ENCODE measurements at places on chromosomes 7 and 10.

GRCh38 chr7:40058636-40059035 is 75.8 kb downstream of the MPLKIP start:
- DNase-seq, result no peak

GRCh38 chr10:96244354-96244753 is 27.0 kb downstream of the BLNK start:
- no peak for DNase-seq

GRCh38 chr10:20975236-20975635 is 78.1 kb upstream of the NEBL start:
- no peak for DNase-seq

GRCh38 chr7:88437132-88437531 is 130.4 kb upstream of the STEAP4 start:
- no peak for DNase-seq

DNA sequence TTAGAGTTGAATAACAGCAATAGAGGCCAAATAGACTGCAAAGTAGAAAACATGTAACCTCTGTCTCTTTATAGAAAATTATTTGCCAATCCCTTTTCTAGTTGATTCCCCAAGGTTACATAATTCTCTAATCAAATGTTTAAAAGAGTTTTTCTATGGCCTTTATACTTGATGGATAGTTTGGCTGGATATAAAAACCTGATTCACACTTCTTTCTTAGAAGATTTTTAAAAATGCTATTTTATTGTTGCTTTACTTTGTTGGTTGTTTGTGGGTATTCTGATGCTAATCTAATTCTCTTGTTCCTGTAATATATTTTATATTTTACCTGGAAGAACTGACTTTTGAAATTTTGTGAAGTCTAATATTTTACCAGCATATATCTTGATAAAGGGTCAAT is 331.1 kb upstream of the MTPN start:
- DNase-seq, result no peak

GRCh38 chr7:68576366-68576765 is 1021.9 kb upstream of the AUTS2 start:
- no peak for DNase-seq

DNA sequence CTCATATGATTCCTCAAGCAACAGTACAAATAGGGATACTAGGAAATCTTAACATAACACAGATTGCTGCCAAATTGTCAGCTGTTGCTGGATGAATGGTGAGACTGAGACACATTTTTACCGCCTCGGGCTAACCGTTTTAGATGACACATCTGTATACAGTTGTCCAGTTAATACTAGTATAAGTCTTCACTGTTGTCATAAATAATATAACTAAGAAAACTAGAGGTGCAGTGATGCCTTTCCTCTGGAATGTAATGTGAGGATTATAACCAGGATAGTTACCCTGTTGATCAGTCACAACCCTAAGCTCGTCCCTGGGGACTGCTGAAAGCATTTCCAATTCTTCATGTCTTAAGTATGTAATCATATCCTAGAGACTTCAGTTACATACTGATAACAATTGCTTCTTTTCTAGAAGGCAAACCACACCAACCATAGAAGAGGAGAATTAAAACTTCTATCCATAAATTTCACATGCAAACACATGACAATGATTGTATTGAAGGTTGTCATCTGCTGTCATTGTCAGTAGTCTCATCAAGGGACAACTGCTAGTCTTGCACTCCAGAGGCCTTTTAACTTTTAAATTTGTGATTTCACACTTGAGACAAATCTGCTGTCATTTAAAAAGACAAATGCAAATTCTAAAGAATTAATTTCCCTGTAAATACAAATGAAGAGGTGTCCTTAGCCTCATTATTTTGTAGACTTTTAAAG is 100.4 kb upstream of the SEMA3D start:
- DNase-seq, result no peak

GRCh38 chr10:127983344-127984100 is 76.6 kb downstream of the PTPRE start:
- no peak for DNase-seq

- no peak for DNase-seq
Observed at GRCh38 chr10:51876979-51877378, 177.6 kb upstream of the CSTF2T start.

DNA sequence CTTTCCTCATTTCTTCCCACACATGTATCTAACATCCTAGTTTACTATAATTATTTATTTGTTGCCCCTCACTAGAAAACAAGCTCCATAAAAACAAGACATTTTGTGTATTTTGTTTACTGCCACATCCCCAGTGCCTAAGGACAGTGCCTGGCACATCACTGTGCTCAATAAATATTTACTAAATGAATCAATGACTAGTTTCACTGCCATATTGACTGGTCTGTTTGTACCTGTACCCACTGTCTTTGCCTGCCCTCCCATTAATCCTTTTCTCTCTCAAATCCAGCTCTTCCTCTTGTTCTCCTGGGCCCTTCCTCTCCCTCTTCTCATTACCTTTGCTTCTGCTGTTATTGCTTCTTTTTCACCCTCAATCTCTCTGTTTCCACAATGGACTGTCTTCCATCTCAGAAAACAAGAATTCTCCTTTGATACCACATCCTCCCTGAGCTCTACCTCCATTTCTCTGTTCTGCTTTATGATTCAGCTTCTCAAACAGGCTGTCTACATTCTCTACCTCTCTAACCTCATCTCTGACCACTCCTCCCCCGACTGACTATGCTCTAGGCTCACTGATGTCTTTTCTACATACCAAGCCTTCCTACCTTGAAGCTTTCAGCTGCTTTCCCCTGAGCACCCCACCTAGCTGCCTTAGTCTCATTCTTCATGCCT is 8.3 kb upstream of the FAM133B start:
- DNase-seq, result no peak

GRCh38 chr10:109978481-109978880 is 29.3 kb upstream of the ADD3 start:
- no peak for DNase-seq

DNA sequence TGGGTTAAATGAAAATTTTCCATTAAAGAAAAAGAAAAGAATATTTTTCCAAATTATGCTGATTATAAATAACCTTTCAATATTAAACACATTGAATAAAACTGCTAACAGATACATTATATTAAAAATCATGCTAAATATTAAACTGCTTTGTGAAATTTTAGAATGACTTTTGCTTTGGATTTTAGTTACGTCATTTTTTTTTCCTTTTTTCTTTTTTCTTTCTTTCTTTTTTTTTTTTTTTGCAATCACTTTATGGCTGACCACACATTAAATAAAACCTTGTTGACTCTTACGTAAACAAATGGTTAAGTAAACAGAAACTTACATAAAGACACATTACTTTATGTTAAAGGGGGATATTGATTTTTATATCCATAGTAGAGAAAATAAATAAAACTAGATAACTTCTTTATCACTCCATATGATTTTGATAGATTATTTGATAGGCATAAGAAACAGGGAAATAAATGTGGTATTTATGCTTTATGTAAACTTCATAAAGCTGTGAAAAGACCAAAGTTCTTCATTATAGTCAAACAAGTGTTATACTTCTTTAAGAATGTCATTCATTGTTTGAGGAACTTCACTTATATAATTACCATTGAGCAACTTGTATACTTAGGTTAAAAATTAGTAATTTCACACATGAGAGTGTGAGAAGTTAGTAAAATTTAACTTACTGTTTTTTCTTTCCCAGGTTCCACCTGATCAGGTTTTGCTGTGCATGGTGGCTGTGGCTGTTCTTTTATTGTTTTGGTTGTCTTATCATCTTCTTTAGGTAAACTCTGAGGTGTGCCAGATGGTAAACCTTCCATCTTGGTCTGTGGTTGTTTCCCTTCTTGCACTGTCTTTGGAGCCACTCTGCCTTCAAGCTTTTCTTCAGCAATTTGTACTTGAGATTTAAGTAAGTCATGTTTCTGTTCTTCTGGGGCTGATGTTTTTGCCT is 197.3 kb downstream of the PCLO start:
- no peak for DNase-seq

DNA sequence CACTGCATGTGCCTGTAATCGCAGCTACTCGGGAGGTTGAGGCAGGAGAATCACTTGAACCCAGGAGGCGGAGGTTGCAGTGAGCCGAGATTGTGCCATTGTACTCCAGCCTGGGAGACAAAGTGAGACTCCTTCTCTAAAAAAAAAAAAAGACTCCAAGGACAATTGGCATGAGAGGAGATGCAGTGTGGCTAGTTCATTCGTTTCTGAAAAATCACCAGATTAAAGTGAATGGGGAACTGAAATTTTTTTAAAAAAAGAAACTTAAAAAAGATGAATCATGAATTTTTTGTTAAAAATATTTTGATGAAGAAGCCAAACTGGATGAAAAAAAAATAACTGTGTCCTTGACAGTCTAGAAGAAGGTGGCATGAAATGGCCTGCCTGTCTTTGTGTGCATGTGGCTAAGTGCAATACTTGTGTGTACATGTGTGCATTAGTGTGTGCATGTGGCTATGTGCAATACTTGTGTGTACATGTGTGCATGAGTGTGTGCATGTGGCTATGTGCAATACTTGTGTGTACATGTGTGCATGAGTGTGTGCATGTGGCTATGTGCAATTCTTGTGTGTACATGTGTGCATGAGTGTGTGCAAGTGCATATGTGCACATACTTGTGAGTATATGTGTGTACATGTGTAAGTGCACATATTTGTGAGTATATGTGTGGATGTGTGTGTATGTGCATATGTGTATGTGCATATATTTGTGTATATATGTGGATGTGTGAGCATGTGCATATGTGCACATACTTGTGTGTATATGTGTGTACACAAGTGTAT is 391.7 kb upstream of the KLF6 start:
- no peak for DNase-seq

- DNase-seq, result no peak
Observed at GRCh38 chr10:75877877-75878276, 446.5 kb downstream of the LRMDA start.

DNA sequence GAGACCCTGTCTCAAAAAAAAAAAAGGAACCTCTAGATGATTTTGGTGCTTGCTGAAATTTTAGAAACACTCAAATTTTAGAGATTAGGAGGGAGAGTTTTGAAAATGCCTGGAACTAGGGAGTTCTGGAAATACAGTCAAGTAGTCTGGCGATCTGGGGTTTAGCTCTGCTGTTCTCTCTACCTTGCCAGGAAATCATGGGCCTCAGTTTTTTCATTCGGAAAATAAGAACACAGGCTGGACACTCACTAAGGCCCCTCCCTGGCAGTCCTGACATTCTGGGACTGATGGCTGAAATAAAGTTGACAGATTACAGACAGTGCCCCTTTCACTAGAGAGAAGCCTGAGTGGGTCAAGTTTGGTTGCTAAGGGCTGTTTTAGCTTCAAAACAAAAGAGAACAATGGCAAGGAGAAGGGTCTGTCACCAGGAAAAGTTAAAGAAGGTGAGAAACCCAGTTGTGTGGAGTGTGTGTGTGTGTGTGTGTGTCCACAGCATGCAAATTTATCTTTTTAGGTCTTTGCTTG is 25.0 kb upstream of the CALN1 start:
- no peak for DNase-seq

- no peak for DNase-seq
Observed at GRCh38 chr10:83592337-83592935, 546.9 kb upstream of the GHITM start.

GRCh38 chr10:129192344-129193128 is 274.5 kb upstream of the MGMT start:
- no peak for DNase-seq

GRCh38 chr10:113459626-113460280 is 93.1 kb upstream of the HABP2 start:
- DNase-seq, result no peak

DNA sequence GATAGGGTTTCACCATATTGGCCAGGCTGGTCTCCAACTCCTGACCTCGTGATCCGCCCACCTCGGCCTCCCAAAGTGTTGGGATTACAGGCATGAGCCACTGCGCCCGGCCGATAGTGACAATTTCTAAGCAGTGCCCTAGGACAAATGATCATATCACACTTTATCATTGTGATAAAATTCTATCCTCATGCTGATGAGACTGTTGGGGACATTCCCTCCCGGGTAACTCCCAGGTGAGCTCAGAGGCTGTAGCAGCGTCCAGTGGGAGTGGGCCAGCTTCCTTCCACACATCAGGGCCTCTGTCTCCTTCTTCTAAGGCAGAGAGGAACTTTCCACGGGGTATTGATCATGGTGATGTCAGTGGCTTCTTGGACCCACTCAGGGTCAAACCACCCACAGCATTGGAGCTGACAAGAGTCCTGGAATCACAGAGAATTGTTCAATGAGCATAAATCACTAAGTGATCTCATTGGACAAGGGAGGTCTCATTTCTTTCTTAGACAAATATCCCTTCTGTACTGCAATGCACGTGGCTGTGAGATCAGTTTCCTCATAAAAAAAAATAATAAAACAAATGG is 256.1 kb downstream of the KLF6 start:
- no peak for DNase-seq

- no peak for DNase-seq
Observed at GRCh38 chr7:15757041-15758000, 70.8 kb upstream of the MEOX2 start.

GRCh38 chr10:10676972-10677371 is 340.7 kb upstream of the CELF2 start:
- no peak for DNase-seq

GRCh38 chr10:103540722-103541121 is 47.2 kb downstream of the NEURL1 start:
- no peak for DNase-seq

DNA sequence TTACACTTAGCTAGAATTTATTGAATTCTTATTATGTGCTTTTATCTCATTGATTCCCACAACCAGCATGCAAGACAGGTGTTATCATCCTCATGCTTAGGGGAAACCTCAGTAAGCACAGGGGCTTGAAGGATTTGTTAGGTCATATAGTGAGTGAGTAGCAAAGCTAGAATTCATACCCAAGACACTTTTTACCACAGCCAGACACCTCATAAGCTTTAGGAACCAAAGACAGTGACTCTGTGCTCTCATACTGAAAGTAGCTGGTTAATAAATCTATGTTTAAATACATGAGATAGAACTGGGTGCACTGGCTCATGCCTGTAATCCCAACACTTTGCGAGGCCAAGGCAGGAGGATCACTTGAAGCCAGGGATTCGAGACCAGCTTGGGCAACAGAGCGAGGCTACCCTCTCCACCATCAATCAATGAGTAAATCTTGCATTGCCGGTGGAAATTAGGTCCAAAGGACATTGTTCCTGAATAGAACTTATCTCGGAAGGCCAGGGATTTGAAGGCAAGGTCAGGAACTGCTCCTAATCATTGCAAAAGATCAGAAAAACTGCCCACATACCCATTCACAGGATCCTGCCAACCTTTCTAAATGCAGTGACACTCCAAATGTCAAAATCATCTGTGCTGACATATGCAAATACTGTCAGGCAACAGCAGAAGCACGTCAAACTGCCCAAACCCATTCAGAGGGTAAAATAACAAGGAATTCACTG is 523.5 kb downstream of the PARD3 start:
- no peak for DNase-seq

- no peak for DNase-seq
Observed at GRCh38 chr10:127145173-127145572, 51.2 kb downstream of the INSYN2A start.

- no peak for DNase-seq
Observed at GRCh38 chr10:118108194-118109026, 61.7 kb upstream of the RAB11FIP2 start.

DNA sequence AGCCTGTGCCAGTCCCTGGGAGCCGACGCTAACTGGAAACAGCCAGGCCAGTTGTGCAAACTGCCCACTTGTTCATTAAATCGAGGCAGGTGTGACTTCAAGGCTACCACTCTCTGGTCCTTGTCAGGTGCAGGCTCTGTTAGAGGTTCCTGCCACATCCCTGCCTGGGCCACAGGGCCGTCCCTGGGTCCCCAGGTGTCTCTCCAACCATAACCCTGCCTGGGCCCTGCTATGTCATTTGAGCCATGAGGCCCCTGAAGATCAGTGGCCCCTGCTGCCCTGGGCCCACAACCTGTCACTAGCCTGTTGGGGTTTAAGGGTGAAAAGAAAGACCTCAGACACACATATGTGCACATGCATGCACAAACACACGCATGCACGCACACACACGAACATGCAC is 326.9 kb downstream of the TNS3 start:
- no peak for DNase-seq
